Central memory CD4-positive, alpha-beta T cell (primary cell): ENCODE measurements at places on chromosomes 4 and X.

DNA sequence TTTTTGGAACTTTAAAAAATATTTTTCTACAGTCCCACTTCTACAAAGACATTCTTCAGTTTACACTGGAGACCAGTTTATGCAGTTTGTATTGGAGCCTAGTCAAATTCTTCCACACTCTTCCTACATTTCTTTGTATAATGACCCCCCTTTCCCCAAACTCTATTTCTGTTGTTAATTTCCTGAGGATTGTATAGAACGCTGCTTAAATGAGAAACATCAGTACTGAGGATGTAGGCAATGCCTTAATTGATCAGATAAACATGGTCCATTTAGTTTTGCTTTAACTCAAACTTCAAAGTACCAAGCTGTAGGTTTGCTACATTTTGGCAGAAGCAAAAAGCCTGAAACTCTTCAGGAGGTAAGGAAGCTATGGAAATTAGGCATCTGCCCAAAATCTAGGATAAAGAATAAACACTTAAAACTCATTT lies 155.5 kb downstream of the SLC7A11 start:
- no peak for DNase-seq

GRCh38 chr4:162323919-162324318 lies 160.1 kb upstream of the FSTL5 start:
- no peak for DNase-seq

DNA sequence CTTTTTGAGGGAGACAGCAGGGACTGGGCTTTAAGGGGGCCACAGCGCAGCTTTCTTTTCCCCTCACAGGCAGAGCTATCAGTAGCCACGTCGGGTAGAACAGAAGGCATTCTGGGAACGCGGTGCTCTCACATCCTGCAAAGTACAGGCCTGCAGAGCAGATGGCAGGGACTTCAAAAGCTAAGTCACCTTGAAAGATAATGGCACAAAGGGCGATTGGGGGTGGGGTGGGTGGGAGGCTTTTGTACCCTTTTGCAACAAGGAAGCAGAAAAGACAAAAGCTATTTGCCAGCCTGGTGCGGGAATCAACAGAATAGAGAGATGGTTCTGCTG lies 93.9 kb downstream of the PHKA2 start:
- no peak for DNase-seq

GRCh38 chr4:47493238-47494123 lies 8.4 kb downstream of the ATP10D start:
- no peak for DNase-seq

DNA sequence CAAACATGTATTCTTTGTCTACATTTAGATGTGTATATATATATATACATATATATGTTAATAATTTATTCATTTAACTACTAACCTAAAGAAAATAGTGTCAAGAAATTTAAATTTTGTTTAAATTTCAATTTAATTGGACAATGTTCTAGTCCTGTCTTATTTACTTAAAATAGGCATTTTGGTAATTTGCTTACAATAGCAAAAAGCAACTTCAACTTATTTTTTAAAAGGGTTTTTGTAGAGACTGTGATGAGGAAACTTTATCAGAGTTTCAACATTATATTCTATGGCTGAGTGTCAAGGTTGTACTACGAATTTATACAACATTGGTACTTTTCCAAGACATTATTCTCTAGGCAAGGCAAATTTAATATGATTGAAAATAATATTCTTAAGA lies 212.0 kb upstream of the ARSJ start:
- no peak for DNase-seq

DNA sequence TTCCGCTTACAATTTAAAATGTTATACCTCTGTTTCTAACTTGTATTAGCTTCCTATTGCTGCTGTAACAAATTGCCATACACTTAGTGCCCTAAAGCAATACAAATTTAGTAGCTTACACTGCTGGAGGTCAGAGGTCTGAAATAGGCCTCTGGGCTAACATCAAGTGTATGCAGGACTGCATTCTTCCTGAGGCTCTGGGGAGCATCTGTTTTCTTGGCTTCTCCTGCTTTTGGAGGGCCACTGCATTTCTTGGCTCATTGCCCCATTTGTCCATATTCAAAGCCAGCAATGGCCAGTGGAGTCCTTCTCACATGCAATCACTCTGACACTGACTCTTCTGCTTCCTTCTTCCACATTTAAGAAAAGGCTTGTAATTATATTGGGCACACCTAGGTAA lies 639.8 kb upstream of the INTU start:
- DNase-seq = no peak

DNA sequence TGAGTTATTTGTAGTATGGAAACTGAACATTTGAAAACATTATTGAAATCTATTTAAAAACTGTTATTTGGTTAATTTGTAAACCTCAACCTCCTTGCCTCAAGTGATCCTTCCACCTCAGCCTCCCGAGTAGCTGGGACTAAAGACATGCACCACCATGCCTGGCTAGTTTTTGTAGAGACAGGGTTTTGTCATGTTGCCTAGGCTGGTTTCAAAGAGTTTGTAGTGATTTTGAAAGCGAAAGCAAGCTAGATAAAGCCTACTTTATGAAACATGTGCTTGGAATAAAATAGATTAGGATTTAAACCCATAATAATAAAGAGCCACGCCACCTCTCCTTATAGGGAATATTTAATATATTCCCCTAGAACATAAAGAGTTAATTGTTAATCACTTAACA lies 23.5 kb downstream of the ARSJ start:
- DNase-seq = no peak

GRCh38 chr4:15756361-15756861 lies 21.7 kb upstream of the CD38 start:
- peak; percentile 89 for DNase-seq
